ENCODE measurements at places on chromosomes 7 and 10.

DNA sequence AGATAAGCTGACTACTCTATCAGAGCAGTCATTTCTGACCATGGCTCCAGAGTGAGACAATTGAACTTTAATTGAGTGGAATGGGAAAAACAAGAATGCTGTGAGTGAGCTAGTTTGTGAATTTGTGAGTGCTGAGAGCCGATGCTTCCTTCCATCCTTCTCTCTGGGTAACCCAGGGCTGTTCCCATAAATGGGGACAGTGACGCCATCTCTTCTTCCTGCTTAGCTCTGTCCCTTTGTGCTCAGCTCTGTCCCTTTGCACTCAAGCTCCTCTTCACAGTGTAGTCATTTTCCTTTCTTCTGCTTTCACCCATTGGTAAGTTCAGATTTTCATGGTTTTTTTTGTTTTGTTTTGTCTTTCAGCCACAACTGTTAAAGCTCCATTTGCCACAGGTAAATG is 24.4 kb downstream of the C10orf120 start:
- DNase-seq: no peak

GRCh38 chr10:74194545-74194944 is 43.5 kb downstream of the ADK start:
- DNase-seq: no peak

- DNase-seq: no peak
Measured at GRCh38 chr10:19853831-19854230, 37.6 kb downstream of the PLXDC2 start.

GRCh38 chr7:156545979-156546378 is 94.6 kb upstream of the RNF32 start:
- DNase-seq: peak; percentile 74

DNA sequence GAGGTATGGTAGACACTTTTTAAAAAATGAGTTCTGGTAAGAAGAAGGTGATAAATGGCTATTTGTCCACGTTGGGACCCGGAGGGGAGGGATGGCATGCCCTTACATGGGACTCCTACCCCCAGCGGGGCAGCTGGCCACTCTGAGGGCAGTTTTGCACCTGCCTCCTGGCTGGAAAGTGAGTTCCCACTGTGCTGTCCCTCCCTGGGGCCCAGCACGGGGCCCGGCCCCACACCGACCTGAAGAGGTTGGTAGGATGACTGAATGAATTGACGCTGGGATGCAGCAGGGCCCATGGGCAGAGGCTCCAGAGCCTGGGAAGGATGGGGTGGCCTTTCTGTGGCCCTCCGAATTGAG is 601 bp upstream of the AEBP1 start:
- DNase-seq: no peak

GRCh38 chr10:6363511-6363910 is 160.8 kb downstream of the PFKFB3 start:
- no peak for DNase-seq

All from COR-L47 (cell line).